ENCODE measurements at places on chromosomes 7 and 10.
A peak's percentile ranks its signal among the peaks of the same experiment; 100 is the strongest.

DNA sequence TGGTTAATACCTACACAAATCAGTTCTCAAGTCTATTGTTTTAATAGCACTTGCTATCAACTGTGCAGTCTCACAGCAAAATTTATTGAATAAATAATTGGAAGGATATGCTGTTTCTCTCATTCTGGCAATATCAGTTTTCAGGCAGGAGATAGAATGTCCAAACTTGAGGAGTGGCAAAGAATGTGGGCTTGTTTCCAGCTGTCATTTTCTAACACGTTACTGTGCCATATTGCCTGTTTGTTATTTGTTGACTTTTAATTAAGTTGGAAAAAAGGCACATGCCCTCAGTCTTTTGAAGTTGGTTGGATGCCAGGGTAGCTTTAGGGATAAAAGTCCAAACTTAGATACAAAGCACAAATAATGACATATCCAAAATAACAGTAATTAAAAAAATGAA, 52.2 kb downstream of the MAGI2 start:
- ATAC-seq = no peak

GRCh38 chr7:133477791-133478190, 224.9 kb downstream of the EXOC4 start:
- no peak for ATAC-seq

DNA sequence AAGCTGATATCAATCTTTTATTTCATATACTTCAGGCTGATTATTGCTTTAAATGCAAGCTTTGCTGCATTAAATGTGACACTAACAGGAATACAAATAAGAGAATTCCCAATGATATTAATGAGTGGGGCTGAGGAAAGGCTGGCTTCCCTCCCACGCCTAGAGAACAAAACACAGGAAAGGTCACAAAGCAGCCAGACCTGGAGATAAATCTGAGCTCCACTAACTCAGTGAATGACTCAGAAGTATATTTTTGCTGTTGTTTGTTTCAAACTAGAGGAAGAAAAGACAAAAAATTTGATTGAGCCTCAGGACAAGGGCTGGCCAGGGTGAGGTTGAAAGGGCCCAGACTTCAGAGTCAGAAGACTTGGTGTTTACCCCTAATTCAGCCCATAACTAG, 88.1 kb downstream of the XPNPEP1 start:
- no peak for ATAC-seq

- no peak for ATAC-seq
Observed at GRCh38 chr7:92987538-92987937, 130.2 kb downstream of the SAMD9 start.

DNA sequence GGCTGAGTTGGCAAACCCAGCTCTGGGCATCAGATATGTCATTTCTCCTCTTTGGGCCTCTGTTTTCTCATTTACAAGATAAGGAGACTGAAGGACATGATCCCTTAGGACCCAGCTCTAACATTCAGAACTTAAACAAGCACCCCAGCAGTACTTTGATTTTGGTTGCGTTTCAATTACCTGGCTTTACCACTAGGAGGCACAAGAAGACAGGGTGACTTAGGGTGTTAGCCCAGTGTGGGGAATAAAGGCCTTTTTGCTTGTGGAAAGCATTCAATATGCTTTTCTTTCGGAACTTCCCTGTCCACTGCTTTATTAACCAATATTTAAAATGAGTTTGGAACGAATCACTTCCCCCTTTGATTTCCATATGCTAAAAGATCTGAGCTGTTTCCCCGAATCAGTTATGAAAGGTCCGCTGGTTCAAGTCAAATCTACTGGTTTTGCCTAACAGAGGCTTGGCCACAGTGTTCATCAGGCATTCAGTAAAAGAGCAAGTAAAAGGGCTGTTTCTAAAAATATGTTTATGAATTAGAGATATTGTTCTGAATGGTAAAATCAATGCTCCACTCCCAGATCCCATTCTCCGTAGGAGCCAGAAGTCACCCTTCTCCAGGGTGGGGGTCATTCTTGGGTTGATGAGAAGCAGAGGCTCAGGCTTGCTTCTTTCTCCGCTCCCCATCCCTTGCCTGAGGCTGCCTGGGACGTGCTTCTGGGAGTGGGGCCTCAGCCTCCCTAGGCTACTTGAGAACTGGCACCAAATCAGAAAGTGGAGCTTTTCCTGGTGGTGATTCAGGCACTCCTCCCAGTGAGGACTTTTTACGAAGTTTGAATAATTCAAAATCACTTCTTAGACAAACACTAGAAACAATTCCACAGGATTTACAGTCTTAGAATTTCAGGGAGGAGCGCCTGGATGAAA, 105.5 kb downstream of the MYOF start:
- peak; percentile 86 for ATAC-seq

- no peak for ATAC-seq
Observed at GRCh38 chr7:107208024-107208521, 39.3 kb downstream of the HBP1 start.

GRCh38 chr10:62820586-62820985, 4.4 kb upstream of the EGR2 start:
- ATAC-seq = no peak

GRCh38 chr7:131413711-131414110, 86.0 kb downstream of the MKLN1 start:
- no peak for ATAC-seq

GRCh38 chr7:128255271-128255670, 14.2 kb downstream of the LEP start:
- no peak for ATAC-seq

- no peak for ATAC-seq
Observed at GRCh38 chr7:92586403-92586802, 3.8 kb downstream of the FAM133B start.

DNA sequence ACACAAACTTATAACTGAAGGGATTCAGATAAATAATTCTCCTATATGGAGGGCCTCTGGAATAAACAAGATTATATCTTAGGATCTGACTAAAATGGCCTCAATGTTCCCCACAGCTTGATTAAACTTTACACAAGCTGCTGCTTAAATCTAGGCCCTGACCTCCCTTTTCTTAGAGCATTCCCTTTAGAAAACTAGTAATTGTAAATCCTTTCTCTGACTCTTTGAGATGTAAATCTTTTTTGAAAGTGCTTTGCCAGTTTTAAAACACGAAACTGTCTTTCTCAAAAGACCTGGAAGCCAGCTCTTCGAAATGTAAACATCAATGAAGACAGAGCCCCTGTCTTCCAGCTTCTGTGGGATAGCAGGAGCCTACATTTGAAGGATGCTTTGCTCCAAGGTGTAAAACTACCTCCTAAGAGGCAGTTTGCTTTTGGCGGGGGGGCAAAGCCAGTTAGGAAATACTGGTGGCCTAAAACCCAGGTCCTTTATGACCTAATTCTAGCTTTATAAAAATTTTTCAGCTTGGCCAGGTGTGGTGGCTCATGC, 758.7 kb downstream of the CNTNAP2 start:
- ATAC-seq = no peak

Measured in motor neuron (in vitro differentiated cells).